ENCODE measurements at places on chromosomes 3 and 15.

DNA sequence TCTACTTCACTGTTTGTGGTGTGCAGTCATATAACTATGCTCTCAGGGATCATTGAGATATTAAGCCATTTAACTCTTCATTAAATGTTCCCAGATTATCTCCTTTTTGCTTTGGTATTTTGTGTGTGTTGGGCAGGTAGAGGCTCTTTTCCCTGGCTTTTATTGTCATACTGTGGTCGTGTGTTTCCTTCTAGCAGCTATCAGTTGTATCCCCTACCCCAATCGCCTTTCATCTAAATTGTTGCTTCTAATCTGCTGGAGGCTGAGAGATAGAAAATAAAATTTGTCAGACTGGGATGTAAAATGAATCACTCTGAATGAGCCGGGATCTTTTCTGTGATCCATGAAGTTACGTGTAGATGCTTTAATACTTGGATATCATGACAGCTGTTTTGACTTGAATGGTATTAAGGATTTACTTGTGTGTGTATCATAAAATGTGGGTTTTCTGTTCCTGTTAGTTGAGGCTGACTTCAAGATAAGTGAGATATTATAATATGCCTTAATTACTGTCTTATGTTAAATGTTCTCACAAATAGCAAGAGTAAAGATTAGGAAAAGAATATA, 9.2 kb downstream of the NFKBIZ start:
- no peak for DNase-seq

- DNase-seq: no peak
These were observed 75.6 kb downstream of the BFSP2 start for GRCh38 chr3:133475245-133476010.

DNA sequence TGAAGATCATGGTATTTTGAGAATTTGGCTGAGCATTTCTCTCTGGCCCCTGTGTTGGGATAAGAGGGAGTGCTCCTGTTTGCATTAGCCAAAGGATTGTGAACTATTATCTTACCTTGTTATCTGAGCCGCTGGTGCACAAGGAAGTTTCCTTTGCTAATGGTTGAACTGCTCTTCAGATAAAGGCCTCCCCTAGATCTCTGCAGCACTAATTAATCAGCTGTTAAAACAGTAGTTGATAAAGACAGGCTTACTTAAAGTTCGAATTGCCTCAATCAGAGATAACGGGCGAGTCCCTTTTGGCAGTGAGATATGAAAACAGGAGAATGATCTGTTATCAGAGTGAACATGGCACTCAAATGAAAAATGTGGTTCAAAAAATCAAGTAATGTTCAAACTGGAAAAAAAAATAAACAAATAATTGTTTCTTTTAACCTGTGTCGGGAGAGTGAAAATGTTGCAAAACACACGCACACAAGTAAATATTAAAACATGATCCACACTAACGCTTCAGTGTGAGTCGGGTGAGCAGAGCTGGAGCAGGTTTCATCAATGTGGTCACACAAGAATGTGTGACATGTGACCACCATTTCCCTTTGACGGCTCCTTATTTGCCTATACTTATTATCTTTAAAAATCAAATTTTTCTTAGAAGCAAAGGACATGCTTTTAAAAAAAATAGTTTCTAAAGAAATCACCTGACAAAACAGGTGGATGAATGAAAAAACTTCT, 469.1 kb downstream of the SOX2 start:
- DNase-seq: no peak

DNA sequence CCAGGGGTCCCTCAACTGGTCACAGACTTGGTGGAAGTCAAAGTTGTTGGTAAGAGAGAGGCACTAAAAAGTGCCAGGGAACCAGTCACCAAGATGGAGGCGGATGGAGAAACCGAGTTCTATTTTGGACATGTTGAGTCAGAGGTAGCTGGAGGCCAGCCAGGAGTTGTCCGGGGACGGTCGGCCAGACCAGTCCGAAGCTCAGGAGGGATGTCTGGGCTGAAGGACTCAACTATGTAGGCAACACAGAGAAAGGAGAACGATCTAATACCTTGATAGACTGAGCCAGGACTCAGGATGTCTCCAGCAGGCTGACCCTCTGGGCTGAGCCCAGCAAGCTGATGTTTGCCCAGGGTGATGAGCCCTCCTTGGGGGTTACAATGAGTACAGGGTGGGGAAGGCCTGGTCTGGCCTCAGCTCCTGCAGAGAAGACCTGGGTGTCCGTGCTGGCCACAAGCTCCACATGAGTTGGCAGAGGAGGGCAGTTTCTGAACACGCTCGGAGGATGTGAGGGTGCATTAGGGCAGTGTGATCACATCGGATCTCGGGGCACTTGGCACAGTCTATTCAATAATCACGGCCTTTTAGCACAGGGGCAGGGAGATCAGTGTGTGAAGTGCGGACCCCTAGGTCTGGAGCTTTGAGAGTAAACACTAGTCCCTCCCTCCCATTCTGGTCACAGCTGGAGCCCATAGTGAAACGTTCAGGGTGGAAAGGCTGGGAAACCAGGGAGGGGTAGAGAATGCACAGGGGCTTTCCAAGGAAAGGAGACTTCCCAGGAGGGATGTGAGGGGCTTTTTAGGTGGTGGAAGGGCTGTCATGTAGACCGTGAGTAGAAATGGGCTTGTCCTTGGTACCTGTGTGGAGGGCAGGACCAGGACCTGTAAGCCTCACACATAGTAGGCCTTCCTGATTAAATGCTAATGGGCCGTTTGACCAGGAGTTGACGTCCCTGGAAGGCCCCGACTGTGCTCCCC, 111.9 kb downstream of the ETFA start:
- no peak for DNase-seq

GRCh38 chr3:54575618-54575960, 352.3 kb downstream of the LRTM1 start:
- no peak for DNase-seq

- DNase-seq: no peak
These were observed 67.9 kb downstream of the GADL1 start for GRCh38 chr3:30826531-30826942.

- DNase-seq: no peak
These were observed 74.8 kb downstream of the ADAMTS9 start for GRCh38 chr3:64612916-64613526.

- no peak for DNase-seq
These were observed 189.3 kb downstream of the EDEM1 start for GRCh38 chr3:5376761-5377160.

- no peak for DNase-seq
These were observed 414.2 kb upstream of the CCDC54 start for GRCh38 chr3:106962993-106963392.

DNA sequence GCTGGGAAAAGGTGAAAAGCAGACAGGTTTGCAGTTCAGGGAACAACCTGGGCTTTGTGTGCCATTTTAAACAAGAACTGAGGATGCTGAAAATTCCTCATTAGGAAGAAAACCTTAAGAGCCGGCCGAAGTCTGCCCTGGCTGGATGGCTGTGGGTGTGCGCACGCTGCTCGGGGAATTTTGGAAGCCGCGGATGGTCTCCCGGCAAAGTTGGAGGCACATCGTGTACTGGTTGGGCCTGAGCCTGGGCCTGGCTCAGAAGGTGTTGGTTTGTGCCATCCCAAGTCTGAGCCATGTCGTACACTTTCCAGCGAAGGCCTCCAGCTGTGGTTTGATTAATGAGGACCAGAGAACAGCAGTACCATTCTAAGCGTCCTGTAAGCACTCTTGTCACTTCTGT, 188.2 kb downstream of the ATP10A start:
- no peak for DNase-seq

- no peak for DNase-seq
These were observed 35.5 kb downstream of the B3GALNT1 start for GRCh38 chr3:161069511-161070251.

GRCh38 chr3:112149136-112149535, 16.1 kb upstream of the GCSAM start:
- no peak for DNase-seq

DNA sequence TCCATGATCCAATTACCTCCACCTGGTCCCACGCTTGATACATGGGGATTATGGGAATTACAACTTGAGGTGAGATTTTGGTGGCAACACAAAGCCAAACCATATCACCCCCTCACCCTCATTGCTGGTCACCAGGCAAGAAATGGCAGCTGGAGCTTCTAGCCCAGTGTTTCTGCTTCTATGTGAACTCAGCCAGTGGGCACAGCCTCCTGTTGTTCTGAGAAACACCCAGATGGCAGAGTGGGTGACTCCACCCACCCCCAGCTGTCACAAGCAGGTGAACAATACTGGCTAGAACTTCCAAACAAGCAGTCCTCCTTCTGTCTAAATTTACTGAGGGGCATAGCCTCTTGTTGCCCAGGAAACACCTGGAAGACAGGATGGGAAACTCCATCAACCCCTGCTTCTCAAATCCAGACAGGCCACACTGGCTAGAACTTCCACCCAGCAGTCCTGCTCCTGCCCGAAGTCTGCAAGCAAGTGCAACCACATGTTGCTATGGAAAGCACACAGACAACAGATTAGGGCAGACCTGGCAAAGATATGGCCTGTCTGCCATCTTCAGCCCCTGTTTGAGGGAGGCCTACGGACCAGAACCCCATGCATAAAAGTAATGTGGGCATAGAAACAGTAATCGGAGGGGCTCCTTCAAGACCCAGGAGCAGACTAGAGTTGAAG, 114.1 kb downstream of the DTWD1 start:
- no peak for DNase-seq

- no peak for DNase-seq
These were observed 17.2 kb upstream of the GOLIM4 start for GRCh38 chr3:168112894-168113293.

DNA sequence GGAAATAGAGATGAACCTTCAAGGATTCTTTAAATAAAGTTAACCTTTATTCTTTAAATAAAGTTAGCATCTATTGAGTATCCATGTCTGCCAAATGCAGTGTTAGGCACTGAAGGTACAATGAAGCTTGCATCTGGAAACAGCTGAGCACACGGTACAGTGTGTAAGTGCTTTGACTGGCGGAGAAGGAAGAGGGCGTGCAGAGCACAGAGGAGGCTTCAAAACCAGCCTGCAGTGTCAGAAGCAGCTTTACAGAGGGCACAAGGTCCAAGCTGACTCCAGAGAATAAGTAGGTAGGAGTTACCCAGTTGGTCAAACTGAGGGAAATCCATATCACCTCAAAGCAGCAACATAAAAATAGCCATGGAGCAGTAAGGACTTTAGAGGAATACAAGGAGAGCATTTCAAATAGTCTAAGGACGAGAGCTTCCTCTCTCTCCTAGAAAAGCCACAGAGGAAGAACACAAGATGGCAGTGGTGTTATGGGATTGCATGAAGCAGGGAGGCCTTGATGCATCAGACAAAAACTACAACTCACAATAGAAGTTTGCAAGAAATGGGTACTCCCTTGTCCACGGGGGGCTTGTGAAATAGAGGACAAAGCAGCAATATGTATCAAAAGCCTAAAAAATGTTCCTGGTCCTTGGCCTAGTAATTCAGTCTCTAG, 60.3 kb upstream of the PPP2R3A start:
- no peak for DNase-seq

- DNase-seq: no peak
These were observed 20.9 kb downstream of the SLC51A start for GRCh38 chr3:196237203-196237602.

- DNase-seq: peak; percentile 31
These were observed 2.2 kb downstream of the MAPK6 start for GRCh38 chr15:52021128-52021671.

GRCh38 chr3:50297896-50298725, 1.1 kb downstream of the HYAL3 start:
- DNase-seq: no peak

- DNase-seq: no peak
These were observed 14.2 kb downstream of the RAB8B start for GRCh38 chr15:63203451-63204090.

DNA sequence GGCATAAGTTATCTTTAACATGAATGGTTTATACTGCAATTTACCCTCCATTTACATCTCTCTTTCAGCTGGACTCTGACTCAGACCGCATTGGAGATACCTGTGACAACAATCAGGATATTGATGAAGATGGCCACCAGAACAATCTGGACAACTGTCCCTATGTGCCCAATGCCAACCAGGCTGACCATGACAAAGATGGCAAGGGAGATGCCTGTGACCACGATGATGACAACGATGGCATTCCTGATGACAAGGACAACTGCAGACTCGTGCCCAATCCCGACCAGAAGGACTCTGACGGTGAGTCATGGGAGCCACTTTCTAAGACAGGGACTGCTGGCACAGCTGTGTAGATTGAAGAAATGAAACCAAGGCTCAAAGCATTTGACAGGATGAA, 11.6 kb downstream of the THBS1 start:
- DNase-seq: no peak

GRCh38 chr3:137746808-137747207, 17.3 kb upstream of the SOX14 start:
- DNase-seq: no peak

GRCh38 chr3:152192050-152192449, 76.7 kb upstream of the MBNL1 start:
- no peak for DNase-seq

Measured in stimulated activated CD4-positive, alpha-beta T cell treated with anti-CD3 and anti-CD28 coated beads, Interleukin-1b, Interleukin-23, amount 100 ng/mL, for 1 hour (primary cell).